COR-L47 (cell line): ENCODE measurements at places on chromosomes 1 and 21.
A peak's percentile ranks its signal among the peaks of the same experiment; 100 is the strongest.

DNA sequence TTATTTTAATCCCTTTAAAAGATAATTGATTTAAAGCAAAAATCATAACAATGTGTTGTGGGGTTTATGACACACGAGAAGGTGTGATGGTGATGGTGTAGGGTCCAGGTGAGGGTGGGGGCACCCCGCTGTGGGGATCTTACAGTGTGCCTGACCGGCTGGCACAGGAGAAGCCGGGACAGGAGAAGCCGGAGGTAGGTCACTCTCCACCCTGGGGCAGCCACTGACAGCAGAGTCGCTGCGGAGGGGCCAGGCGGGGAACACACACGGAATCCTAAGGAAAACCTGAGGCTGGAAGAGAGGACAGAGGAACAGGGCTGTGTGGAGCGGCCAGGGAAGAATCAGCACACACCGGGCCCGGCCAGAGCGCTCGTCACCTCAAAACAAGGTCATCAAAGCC lies 4.3 kb upstream of the LRRC3 start:
- DNase-seq: no peak

GRCh38 chr21:44380876-44381275 lies 27.5 kb downstream of the TRPM2 start:
- DNase-seq: no peak

GRCh38 chr1:174791863-174792262 lies 207.9 kb upstream of the CACYBP start:
- no peak for DNase-seq

DNA sequence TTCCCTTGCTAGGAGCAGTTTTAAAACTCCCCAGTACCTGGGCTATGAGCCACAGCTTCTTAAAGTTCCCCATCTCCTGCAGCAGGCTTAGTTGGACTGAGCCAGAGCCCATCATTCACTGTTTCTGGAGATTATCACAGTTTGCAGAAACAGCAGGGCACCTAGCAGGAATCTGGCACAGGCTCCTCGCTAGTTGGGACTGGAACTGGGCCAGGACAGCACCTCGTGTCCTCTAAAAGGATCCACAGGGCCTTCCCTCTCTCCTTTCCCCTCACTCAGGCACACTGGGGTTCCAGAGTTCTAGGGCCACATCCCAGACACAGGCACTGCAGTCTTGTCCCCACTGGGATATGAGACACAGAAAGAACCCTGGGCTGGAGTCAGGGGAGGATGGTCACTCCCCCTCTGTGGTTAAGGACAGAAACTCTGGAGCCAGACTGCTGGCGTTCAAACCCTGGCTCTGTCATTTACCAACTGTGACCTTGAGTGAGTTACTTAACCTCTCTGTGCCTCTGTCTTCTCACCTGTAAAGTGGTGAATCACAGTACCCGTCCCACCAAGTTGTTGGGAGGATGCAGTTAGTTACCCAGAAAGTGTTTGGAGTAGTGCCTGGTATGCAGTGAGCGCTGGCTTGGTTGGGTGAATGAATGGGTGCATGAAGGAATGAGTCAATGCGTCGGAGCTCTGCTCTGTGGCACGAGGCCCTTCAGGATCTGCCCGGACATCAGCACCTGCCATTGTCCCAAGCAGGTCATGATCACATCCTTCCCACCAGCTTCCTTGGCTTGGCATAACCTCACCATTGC lies 18.8 kb upstream of the ECE1 start:
- peak; percentile 77 for DNase-seq

GRCh38 chr1:154414606-154415005 lies 9.5 kb downstream of the IL6R start:
- DNase-seq: no peak

DNA sequence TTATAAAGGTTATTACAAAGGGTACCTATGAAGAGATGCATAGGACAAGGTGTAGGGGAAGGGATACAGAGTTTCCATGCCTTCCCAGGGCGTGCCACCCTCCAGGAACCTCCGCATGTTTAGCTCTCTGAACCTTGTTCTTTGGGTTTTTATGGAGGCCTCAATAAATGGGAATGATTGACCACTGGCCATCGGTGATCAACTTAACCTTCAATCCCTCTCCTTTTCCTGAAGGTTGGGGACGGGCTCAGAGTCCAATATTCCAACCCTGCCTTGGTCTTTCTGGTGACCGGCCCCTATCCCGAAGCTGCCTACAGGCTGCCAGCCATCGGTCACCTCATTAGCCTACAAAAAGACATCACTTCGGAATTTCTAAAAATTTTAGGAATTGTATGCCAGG lies 11.7 kb downstream of the CD244 start:
- DNase-seq: no peak

DNA sequence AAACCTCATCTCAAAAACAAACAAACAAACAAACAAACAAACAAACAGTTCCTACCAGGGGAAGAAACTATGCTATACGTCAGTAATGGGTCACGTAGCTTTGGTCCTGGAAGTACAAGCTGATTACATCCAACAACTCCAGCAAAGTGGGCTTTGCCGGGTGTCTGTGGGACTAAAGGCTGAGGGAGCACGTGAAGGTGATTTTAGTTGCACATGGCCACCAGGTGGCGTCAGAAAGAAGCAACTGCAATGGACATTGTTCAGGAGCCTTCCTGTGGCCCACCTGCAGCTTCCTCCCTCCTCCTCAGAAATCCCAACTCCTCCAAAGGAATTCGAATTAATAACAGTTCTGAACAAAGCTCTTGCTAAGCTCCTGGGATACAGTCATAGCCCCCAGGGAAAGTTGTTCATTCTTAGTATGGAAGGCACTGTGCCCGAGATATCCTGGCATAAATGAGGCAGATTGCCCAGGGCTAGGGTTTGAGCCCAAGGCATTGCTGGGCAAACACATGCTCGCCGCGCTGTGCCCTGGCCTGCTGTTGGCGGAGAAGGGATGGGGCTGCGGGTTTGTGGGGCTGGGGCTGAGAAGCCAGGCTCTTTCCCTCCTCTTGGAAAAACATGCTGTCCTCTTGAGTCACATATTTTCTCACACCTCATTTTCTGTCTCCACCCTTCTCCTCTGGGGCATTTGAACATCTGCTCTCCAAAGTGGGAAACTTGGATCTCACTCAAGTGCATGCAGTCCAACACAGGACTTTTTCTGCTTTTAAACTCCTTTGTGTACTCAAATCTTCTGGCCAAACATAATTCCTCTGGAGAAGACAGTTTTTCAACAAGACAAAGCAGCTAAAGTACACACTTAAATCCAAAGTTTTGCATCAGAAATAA lies 28.6 kb downstream of the AKNAD1 start:
- DNase-seq: peak; percentile 75

DNA sequence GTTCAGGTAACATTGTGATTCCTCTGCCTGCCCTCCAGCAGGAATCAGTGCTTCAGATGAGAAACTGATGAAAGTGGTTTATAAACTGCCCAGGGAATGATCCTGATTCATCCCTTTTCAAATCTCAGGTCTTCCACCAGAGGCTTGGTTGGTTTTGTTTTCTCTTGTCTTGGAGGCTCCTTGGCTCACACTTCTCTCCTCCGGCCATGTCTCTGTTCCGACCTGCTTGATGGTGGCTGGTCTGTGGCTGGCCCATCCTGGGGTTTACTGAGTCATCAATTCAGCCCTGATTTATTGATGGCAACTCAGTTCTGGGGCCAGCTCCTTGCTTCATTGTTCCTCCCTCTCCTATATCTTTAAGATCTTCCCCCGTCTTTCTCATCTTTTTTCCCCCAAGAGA lies 56.6 kb upstream of the SLC2A1 start:
- DNase-seq: no peak

- no peak for DNase-seq
Measured at GRCh38 chr1:48760857-48761256, 15.8 kb downstream of the BEND5 start.

DNA sequence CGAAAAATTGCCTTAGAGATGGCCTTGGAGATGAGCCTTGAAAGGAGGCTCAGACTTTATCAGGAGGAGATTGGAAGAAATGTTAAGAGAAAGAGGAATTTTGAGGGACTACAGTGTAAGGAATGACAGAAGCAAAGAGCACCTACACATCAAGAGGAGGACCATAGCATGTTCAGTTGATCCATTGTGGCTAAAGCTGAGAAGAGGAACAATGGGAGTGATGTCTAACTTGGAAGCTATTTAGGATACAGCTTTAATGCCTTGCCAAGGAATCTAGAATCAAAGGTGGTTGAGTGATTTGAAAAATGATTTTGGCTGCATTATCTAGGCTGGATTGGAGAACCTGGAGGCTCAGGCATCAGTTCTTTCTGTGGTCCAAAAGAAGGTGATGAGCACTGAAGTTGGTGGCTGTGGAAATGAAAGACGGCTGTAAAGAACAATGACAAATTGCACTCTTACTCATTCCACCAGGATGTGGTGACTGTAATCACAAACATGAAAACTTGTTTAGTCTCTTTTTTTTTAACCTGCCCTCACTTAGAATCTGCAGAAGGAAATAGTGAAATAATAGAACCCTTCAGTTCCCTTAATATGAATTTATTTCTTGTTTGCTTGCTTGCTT lies 11.3 kb downstream of the FAM20B start:
- no peak for DNase-seq

GRCh38 chr1:56256153-56257000 lies 323.0 kb downstream of the PLPP3 start:
- DNase-seq: no peak

GRCh38 chr1:107523061-107523460 lies 382.2 kb downstream of the NTNG1 start:
- DNase-seq: no peak

GRCh38 chr1:26789931-26790330 lies 2.2 kb downstream of the PIGV start:
- DNase-seq: no peak

GRCh38 chr21:29433366-29434059 lies 134.8 kb downstream of the BACH1 start:
- DNase-seq: no peak

GRCh38 chr1:225828706-225829345 lies 18.9 kb downstream of the EPHX1 start:
- DNase-seq: no peak

DNA sequence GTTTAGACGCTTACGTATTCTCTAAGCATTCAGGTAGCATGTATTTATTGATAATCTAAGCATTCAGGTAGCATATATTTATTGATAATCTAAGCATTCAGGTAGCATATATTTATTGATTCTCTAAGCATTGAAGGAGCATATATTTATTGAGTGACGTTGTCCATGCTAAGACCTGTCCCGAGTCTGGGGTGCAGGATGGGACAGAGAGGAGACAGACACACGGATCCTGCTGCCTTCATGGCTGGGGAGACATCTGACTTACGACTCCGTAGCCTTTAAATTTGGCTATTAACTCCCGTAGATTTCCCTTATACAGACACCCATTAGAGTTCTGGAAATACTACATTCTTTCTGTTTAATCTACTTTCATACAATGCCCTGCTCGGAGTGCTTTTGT lies 982 bp downstream of the SCCPDH start:
- no peak for DNase-seq

GRCh38 chr1:213017447-213018273 lies 2.0 kb upstream of the ANGEL2 start:
- no peak for DNase-seq

DNA sequence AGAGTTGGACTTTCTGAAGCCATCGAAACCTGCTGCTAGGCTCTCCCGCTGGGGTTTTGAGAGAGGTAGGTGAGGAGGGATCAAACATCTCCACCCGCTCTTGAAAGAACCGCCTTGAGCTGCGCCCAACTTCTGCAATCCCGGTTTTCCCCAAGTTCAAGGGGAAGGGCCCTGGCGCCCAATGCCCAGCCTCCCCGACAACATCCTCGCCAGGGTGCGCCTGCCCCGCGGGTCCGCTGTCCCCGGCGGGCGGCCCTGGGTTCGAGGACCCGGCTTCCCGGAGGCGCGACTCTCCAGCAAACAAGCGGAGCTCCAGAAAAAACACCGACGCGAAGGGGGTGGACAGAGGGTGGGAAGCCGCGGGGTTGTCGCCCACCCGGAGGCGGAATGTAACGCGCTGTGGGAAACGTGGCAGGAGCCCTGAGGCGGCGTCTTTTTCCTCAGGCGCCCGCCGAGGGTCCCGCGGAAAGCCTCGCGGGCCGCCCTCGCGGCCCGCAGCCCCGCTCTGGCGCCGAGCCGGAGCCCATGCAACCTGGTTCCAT lies 607 bp downstream of the BTG3 start:
- peak; percentile 17 for DNase-seq

GRCh38 chr1:32361308-32361673 lies 994 bp downstream of the FAM229A start:
- no peak for DNase-seq

DNA sequence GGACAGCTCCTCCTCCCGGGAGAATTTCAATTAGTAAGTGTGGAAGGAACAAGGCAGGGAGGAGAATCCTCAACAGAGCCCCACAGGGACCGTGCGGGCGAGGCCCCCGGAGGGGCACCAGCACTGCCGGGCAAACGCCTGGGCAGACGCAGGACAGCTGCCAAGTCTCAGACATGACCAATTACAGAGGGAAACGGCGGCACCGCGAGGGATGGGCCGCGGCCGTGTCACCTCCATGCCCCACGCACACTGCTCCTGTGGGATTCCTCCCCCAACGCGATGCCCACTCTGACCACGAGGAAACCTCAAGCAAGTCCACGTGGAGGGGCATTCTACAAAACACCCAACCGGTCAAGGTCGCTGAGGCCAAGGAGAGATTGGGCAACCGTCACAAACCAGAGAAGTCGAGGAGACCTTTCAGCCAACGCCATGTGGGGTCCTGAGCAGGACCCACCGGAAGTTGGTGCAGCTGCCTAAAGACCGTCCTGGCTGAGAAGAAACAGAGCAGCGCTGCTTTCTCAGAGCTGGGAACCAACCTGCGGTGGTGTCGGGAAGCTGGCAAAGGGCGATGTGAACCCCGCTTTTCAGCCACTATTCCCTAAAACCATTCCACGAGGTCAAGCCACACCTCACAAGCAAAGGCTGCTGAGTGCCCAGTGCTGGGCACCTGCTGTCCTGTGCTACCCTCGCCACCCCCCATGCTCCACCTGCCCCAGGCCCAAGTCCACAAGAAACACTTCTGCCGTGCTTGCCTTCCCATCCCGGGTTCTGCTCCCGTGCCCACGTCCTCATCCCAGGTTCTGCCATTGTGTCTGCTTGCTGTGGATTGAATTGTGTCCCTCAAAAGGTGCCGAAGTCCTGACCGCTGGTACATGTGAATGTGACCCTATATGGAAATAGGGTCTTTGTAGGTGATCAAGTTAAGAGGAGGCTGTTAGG lies 1.4 kb upstream of the KRTAP10-4 start:
- DNase-seq: no peak

DNA sequence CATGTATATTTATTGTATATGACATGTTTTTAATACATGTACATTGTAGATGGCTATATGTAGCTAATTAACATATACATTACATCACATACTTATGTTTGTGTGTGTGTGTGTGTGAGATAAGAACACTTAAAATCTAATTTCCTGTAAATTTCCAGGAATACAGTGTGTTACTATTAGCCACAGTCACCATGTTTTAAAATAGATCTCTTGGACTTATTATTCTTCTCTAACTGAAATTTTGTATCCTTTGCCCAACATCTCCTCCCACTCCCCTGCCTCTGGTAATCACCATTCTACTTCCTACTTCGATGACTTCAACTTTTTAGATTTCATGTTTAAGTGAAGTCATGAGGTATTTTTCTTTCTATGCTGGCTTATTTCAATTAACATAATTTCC lies 64.8 kb downstream of the FCRL5 start:
- no peak for DNase-seq

DNA sequence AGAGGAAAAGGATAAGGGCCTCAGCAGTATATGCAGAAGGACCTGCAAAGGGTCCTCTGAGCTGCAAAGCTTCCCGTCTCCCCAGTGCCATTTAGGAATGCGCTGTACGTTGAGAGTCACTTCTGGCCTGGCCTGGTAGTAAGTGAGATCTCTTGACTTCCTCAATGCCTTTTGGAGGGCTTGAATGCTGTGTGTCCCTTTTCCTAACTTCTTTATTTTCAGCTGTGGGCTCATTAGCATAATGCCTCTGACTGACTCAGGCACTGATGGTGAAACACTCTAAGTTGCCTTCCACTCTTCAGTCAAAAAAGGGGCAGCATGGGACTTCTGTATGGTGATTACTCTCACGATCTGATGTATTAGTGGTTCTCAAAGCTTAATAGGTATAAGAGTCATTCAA lies 49.9 kb downstream of the XCL1 start:
- no peak for DNase-seq
